GM19239 (cell line): ENCODE measurements at places on chromosomes 2 and 18.

- DNase-seq = no peak
Measured at GRCh38 chr2:29129586-29130281, 14.5 kb downstream of the CLIP4 start.

DNA sequence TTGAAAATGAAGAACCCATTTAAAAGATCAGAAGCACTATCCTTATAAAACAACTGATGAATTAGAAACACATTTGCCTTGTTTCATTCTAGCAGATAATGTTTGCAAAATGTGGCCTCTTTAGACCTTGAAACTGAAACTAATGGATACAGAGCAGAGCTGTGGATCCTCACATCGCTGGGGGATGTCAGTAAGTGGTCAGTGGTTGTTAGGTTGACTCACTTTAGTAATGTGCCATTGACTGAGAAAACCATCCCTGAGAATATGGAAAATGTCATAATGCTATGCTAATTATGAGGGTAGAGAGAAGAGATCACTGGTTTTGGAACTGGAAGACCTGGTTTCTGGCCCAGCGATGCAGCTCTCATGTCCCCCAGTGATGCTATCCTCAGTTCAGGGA, 176.7 kb downstream of the MYO1B start:
- no peak for DNase-seq

GRCh38 chr2:224584111-224584784, 915 bp downstream of the CUL3 start:
- no peak for DNase-seq

DNA sequence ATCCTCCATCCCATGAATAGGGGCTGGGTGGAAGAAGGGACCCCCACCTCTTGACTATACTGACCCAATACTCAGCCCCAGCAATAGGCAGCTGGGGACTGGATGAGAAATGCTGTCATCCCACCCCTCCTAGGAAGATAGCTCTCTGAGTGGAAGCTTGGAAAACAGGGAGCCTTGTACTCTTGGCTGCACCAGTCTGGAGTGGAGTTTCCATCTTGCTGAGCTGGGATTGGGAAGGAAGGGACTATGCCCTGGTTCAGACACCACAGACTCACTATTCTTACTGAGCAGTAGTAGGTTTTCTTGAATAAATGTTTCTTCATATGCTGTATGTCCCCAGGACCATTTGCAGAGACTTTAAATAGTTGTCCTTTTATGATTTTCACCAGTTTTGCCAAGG, 7.4 kb downstream of the DCAF17 start:
- no peak for DNase-seq

- no peak for DNase-seq
Measured at GRCh38 chr18:61870151-61870550, 22.7 kb downstream of the RNF152 start.

- no peak for DNase-seq
Measured at GRCh38 chr2:98473995-98474780, 29.5 kb downstream of the INPP4A start.

- DNase-seq = no peak
Measured at GRCh38 chr18:11146238-11146946, 3.0 kb downstream of the PIEZO2 start.
